Effector memory CD8-positive, alpha-beta T cell (primary cell): ENCODE measurements at places on chromosomes 6 and 20.

- peaks cover 8% of the 10 kb centered on the region for H3K4me1 ChIP-seq
- no peak overlapping the region for H3K4me3 ChIP-seq
- DNase-seq: no peak
Measured at GRCh38 chr6:56949925-56950495, 4.9 kb upstream of the BEND6 start.

- no peak overlapping the region for H3K27ac ChIP-seq
- no peaks in the 10 kb centered on the region for H3K27me3 ChIP-seq
- H3K4me1 ChIP-seq: no peaks in the 10 kb centered on the region
- H3K36me3 ChIP-seq: no peaks in the 10 kb centered on the region
- no peak for DNase-seq
Measured at GRCh38 chr6:22638320-22638719, 69.0 kb downstream of the HDGFL1 start.

DNA sequence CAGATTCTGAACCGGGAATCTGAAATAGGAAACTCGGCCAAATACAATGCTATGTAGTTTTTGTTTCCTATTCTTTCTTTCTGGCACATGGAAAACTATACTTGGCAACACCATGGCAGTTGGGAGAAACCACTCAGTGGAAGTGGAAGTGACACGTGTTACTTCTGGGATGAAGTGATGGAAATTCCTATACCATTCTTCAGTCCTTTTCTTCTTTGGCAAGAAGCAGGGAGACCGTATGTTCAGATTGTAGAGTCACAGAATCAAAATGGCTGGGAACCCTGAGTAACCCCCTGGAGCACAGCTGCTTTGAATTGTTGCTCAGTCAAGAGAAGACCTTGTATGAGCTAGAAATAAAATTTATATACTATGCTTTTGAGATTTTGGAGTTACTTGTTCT is 18.8 kb upstream of the TINAG start:
- H3K4me1 ChIP-seq: no peaks in the 10 kb centered on the region
- H3K4me3 ChIP-seq: no peak overlapping the region
- no peak overlapping the region for H3K27ac ChIP-seq
- no peaks in the 10 kb centered on the region for H3K27me3 ChIP-seq
- no peaks in the 10 kb centered on the region for H3K36me3 ChIP-seq
- DNase-seq: no peak

DNA sequence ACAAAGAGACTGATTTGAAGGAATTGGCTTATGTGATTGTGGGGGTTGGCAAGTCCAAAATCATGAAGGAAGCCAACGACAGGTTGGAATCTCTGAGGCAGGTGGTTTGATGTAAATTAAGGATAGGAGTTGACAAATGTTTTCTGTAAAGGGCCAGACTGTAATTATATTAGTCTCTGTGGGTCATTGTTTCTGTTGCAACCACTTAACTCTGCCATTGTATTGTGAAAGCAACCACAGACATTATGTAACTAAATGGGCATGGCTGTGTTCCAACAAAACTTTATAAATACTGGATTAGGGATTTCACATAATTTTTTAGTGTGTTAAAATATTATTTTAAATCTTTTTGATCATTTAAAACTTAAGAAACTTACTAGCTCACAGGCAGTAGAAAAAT is 199.2 kb upstream of the MYLIP start:
- no peak overlapping the region for H3K4me3 ChIP-seq
- H3K27me3 ChIP-seq: peaks cover 22% of the 10 kb centered on the region
- no peaks in the 10 kb centered on the region for H3K36me3 ChIP-seq
- H3K27ac ChIP-seq: no peak overlapping the region
- H3K4me1 ChIP-seq: peaks cover 1% of the 10 kb centered on the region

DNA sequence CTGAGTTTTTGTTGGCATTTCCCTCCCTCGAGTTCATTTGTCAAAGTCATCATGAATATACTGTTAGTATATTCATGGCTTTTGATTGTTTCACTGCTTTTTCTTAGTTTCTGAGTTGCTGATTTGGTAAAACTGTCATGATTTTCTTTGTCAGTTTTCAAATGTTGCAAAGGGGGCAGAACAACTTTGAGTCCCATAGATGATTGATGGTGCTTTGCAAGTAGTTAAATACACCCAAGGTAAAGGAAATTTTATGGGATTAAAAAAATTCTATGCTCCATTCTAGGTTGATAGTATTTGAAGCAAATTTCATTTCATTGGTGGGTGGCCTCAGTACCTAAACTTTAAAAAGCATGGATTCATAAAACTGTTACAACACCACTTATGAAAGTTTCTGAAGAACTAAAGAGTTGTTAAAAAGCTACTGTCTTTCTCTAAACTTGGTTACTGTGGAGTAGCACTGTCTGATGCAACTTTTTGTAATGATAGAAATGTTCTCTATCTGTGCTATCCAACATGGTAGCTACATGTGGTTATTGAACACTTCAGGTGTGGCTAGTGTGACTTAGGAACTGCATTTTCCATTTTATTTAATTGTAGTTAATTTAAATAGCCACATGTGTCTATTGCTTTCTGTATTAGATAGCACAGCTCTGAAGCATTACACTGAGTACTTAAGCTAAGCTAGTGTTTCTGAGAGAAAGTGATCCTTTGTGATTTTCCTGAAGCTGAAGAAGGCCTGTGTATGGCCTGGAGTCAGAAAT is 153.6 kb downstream of the ZFAND3 start:
- H3K4me1 ChIP-seq: peaks cover 26% of the 10 kb centered on the region
- no peak for DNase-seq
- H3K27me3 ChIP-seq: no peaks in the 10 kb centered on the region
- no peaks in the 10 kb centered on the region for H3K36me3 ChIP-seq
